ENCODE measurements at places on chromosomes 2 and 18.

- no peak for DNase-seq
Measured at GRCh38 chr2:144592500-144593256, 72.8 kb upstream of the ZEB2 start.

GRCh38 chr2:30679426-30680088, 127.7 kb downstream of the CAPN13 start:
- no peak for DNase-seq

DNA sequence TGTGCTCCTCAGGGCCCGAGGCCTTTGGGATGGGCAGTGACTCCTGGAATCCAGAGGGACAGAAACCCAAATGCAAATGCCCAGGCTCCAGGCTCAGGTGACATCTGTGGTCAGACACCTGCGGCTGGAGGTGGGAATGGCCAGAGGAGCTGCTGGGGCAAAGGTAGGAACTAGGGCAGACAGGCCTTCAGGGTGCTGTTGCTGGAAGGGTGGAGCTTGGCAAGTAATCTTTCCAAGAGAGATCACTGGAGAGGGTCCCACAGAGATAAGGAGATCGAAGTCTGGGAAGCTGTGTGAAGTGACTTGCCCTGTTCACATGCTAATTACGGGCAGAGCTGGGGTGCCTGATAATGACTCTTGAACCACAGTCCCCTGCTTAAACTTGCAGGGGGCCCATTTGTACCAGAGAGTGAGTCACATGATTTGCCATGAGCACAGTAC, 82.4 kb downstream of the ACAA2 start:
- no peak for DNase-seq

GRCh38 chr18:9849407-9850283, 36.1 kb upstream of the TXNDC2 start:
- no peak for DNase-seq

DNA sequence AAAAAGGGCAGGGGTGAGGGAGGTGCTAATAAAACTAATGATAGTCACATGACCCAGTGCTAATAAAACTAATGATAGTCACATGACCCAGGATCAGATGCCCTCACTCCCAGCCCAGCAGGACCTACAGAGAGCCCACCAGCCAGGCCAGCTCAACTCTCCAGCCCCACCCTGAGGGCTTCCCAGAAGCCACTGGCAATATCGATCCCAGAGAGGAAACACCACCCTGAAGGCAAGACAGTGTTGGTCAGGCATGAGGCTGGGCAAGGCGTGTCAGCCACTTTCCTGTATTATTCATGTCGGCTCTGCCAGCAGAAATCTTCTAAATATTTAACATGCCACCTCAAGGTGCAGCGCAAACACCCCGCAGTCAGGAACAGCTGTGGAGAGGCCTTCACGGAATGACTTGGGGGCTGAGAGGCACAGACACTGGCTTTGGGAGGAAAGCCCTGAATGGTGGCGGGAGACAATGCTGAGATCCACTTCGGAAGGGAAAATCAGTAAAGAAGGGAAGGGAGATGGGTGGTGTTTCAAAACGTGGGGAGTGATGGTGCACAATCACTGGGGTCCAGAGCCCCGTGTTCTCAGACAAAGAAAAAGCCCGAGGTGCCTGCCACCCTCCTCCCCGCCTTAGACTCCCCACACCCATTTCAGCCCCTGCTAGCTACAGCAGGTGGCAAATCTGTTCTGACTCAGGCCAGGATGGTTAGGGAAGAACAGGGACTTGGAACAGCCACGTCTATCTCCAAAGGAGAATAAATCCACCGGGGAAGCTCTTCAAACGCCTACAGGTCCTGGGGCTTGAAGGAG, 1.4 kb downstream of the REEP1 start:
- DNase-seq = no peak

DNA sequence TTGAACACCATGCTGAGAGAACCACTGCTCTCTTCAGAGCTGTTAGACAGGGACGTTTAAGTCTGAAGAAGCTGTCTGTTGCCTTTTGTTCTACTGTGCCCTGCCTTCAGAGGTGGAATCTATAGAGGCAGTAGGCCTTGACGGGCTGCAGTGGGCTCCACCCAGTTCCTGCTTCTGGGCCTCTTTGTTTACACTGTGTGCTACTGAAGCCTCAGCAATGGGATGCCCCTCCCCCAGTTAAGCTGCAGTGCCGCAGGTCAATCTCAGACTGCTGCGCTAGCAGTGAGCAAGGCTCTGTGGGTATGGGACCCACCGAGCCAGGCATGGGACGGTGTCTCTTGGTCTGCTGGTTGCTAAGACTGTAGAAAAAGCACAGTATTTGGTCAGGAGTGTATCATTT, 162.3 kb upstream of the NXPH2 start:
- no peak for DNase-seq

DNA sequence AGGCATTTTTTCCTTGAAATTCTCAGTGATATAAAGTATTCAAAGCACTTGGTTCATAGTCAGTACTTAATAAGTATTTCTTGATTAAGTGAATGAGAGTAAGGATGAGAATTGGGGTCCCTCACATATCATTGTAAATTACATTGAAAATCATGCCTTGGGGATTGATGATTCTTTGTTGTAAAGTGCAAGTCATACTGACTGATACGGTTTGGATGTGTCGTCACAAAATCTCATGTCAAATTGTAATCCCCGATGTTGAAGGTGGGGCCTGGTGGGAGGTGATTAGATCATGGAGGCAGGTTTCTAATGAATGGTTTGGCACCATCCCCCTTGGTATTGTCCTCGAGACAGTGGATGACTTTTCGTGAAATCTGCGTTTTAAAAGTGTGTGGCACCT, 385.9 kb downstream of the DLGAP1 start:
- no peak for DNase-seq

- DNase-seq = no peak
Measured at GRCh38 chr2:162210385-162210784, 32.9 kb downstream of the FAP start.

GRCh38 chr2:38178556-38179419, 102.8 kb upstream of the CYP1B1 start:
- peak; percentile 75 for DNase-seq

- DNase-seq = no peak
Measured at GRCh38 chr2:106176446-106177099, 17.5 kb downstream of the UXS1 start.

- no peak for DNase-seq
Measured at GRCh38 chr18:54335638-54336173, 22.0 kb downstream of the STARD6 start.

GRCh38 chr2:176390276-176391147, 121.3 kb downstream of the MTX2 start:
- DNase-seq = no peak

- peak; percentile 41 for DNase-seq
Measured at GRCh38 chr2:241036397-241036963, 38.1 kb downstream of the SNED1 start.

- DNase-seq = peak; percentile 97
Measured at GRCh38 chr2:43158259-43158880, 68.0 kb downstream of the ZFP36L2 start.

DNA sequence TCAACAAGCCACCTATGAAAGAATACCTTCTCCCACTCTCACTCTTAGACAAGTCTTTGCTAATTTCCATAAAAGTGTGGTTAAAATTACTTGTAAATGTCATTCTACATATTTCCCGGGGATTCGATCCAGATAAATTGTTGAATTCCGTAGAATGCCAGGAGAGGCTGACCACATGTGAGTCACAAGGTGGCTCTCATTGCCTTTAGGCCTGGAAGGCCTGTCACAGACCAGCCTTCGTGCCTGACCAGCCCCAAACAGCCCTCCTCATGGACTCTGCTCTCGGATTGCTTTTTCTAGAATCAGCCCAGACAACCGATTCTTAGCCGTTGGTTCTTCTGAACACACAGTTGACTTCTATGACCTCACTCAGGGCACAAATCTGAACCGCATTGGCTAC, 86.0 kb downstream of the RTN4 start:
- no peak for DNase-seq

DNA sequence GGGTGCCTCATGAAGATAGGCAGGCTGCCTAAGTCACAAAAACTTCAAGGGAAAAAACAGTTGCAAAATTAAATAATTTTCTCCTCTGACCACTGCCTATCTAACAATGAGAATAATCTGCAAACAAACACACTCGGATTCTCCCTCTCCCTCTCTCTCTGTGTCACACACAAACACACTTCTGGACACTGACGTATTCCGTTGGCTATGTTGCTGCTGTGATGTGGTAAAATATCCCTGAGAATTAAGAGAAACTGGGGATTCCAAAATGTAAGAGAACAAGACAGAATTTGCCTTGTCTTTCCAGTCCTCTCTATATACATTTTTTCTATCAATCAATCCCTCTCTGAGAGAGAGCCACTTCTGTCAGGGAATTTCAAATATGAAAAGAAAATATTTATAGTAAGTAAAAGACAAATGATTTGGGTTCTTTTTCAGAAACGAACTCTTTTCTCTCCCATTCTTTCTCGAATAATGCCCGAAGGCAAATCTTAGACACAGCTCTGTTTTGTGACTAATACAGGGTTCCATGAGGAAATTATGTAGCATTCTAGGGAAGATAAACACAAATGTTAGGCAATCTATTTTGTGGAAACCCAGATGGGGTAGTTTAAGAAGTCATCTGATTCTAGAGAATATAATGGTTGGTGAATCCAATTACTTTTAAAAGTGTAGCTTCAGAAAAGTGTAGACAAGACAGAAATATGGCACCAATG, 310.3 kb upstream of the CYP26B1 start:
- peak; percentile 35 for DNase-seq

DNA sequence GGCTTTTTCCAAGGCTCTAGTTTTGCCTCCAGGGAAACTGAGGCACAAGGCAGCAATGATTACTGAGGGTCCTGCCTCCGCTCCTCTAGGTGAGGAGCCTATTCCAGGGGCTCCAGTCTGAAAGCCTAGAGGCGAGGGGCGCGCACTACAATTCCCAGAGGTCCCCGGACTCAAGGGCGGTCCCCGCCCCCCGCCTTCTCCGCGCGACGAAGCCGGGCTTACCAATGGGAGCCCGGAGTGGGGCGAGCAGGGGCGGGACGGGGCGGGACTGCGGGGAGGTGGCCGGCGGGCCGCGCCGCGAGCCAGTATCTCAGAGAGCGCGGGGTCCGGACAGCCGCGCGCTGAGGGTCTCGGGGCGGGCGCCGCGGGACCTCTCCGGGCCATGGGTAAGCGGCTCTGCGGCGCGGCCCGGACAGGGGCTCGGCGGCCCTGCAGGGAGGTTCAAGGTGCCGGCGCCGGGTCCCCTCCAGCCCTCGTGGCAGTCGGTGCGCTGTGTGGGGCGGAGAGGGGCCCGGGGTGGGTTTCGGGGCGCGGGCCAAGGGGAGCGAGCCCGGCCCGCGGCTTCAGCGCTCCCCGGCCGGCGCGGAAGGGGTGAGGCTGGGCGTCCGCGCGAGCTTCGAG, at the start of gene ARID5A:
TSS of gene ARID5A (plus strand) at position 308 of the 621 bp plus-strand sequence. CDS start at position 383, 75 bp downstream.
- peak; percentile 88 for DNase-seq

Data from NCI-H226 (cell line).